ENCODE measurements at places on chromosomes 7 and 10. TPM values are rescaled to one million over a fixed set of nuclear protein-coding genes. Genes with fewer than 3 reads are reported as not detected.

DNA sequence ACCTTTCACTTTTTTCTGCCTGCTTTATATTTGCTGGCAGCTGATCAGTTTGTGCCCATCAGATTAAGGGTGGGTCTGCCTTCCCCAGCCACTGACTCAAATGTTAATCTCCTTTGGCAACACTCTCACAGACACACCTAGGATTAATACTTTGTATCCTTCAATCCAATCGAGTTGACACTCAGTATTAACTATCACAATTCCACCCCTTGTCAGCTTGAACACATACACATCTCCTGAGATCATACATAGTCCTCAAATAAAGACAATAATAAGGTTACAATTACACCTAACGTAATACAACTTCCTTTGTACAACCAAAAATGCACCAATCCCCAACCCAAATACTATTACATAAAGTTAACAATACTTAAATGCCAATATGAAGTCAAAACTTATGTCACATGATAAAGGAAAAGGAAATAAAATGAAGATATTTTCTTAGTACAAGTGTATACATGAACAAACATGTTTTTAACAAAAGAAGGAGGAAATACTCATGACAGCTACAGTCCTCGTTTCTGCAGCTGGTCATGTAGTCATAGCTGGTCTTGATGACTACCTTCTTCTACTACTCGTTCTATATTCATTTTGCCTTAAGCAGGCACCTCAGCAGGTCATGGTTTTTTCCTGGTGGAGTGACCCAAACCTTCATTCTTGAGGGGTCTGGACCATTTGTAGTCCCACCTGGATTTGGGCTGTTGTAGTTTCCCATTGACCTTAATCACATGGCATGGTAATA lies 96.7 kb upstream of the CABCOCO1 start:
- DNase-seq = no peak

- DNase-seq = no peak
Observed at GRCh38 chr7:4774658-4775249, 669 bp upstream of the AP5Z1 start.

DNA sequence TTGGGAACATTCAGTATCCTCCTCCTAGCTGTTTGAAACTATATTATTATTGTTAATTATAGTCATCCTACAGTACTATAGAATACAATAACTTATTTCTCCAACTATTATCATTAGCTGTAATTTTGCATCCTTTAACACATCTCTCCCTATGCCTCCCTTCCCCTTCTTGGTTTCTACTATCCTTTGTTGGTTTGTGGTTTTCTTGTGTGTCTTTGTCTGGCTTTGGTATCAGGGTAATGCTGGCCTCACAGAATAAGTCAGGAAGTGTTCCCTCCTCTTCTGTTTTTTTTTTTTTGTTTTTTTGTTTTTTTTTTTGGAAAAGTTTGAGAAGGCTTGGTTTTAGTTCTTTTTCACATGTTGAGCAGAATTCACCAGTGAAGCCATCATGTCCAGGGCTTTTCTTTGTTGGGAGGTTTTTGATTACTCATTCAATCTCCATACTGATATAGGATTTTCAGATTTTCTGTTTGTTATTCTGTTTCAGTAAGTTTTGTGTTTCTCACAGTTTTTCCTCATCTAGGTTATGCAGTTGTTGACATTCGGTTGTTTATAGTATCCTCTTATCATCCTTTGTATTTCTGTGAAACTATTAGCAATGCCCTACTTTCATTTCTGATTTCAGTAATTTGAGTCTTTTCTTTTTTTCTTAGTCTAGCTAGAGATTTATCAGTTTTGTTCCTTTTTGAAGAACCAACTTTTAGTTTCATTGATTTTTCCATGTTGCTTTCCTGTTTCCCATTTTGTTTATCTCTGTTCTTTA lies 21.6 kb downstream of the C1GALT1 start:
- DNase-seq = no peak

- DNase-seq = no peak
Observed at GRCh38 chr10:128489324-128490247, 363.4 kb upstream of the MKI67 start.

- no peak for DNase-seq
Observed at GRCh38 chr10:77244746-77245145, 392.9 kb downstream of the KCNMA1 start.

DNA sequence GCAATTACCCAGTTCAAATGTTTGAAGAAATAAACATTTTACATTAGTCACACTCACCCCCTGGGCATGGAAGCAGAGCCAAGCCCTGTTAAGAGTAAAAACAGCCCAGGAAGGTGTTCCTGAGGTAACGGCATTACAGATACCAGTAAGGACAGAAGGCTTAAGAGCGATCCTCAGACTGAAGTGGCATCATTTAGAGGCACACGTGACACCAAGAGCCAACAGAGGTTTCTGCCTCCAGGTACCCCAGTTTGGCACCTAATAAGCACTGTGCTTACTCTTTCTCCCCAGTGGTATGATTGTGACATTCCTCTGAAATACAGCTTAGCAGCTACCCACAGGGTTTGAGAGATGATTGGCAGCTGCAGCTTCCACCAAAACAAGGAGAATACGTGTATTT lies 17.2 kb downstream of the MMS19 start:
- DNase-seq = no peak

The CALHM1 gene
- not detected for total RNA-seq

- no peak for DNase-seq
Observed at GRCh38 chr7:132806834-132807233, 230.6 kb upstream of the PLXNA4 start.

- no peak for DNase-seq
Observed at GRCh38 chr7:128920913-128921582, 10.5 kb upstream of the KCP start.

The ASB10 gene
- total RNA-seq = not detected

The SEMA3A gene
- total RNA-seq = 1.7 TPM

GRCh38 chr10:87750001-87750671 lies 67.9 kb downstream of the ATAD1 start:
- DNase-seq = no peak

DNA sequence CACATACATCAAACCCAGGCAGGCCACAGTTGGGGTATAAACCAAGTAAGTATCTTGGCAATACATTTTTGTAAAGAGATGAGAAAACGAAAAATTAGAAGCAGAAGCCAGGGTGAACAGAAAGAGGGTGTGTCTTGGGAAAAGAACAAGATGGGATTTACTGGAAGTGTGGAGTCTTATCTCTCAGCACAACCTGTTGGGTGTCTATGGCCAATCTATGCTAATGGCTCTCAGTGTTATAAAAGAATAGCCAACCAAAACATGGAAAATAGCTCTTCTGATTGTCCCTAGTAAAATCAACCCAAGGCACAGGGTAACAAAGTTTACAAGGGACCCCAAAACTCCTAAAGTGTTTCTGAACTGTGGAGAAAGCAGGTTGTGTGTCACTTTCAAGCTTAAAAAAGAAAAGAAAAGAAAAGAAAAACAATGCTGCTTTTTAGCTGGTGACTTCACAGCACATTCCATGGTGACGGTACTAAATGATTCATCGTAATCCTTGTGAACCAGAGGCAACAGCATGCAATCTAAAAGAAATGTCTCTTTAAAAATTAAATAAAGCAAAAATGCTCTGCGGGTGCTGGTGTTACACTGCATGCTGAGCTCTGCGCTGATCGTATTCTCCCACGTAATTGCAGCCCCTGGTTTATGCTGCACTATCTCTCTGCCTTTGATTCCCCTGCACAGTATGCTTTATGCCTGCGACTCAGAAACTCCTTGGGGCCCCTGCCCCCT lies 100.8 kb downstream of the C10orf90 start:
- DNase-seq = no peak

- no peak for DNase-seq
Observed at GRCh38 chr7:40977533-40977932, 725.4 kb downstream of the INHBA start.

The PON1 gene
- not detected for total RNA-seq

GRCh38 chr7:28433699-28434219 lies 21.4 kb downstream of the CREB5 start:
- DNase-seq = no peak

DNA sequence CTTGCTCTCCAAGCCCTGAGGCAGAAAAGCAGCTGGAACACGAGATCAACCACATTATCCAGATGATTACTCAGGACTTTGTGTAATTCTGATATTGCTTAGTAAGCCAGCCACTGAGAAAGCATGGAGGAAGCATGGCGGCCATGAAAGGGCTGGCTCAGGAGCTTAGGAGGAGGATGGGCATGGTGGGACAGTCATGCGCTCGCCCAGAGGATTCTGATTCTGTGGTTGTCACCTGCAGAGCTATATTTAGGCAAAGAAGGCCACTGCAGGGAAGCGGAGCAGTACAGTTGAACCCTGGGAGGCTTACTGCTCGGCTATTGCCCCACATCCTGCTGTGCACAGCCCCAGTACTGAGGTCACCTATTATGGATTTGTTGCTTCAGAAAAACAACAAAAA lies 128.8 kb upstream of the DNAJB12 start:
- DNase-seq = no peak

The BICC1 gene
- total RNA-seq = not detected

GRCh38 chr10:1733720-1734119 lies 3.6 kb downstream of the ADARB2 start:
- DNase-seq = no peak

DNA sequence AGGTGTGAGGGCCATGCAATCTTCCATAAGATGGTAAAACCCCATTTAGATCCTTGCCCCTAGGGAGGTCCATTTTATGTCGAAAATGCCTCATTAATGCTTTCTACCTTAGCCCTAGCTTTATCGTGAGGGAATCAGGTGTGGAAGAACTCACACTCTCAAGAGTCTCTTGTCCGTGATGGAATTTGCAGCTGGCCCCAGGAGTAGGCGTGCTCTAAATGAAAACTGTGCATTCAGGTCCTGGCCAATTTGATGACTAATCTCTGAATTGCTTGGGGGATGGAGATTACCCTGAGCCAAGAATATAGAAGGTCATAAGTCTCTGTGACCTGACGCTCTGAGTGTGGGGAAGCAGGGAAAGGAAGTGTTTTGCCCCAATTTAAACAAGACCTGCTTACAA lies 6.6 kb downstream of the C10orf90 start:
- no peak for DNase-seq

- no peak for DNase-seq
Observed at GRCh38 chr10:63576501-63576900, 55.3 kb downstream of the REEP3 start.

GRCh38 chr7:70271617-70272081 lies 673.4 kb downstream of the AUTS2 start:
- no peak for DNase-seq

DNA sequence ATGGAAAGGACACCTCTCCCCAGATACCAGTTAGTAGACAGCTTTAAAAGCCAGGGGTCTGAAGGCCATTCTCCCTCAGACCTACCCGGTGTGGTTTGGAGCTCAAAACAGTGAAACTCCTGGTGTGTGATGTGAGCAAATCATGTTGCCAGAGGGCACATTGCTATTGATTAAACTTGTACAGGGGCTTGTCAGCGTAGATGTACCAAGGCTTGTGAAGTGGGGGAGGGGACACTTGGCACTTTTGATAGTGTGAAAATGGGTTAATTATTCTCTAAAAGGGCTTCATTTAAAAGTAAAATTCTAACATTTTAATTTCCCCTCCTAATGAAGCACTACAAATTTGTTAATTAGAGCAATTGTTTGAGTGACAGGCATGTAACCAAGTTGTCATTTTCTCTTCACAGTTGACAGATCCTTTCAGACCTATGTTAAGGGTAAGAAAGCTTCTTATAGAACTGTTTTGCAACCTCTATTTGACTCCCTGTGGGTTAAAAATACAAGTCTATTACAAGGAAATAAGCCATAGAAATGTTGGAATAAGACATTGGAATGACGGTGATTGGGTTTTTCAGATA lies 356.9 kb upstream of the GALNT17 start:
- DNase-seq = no peak

DNA sequence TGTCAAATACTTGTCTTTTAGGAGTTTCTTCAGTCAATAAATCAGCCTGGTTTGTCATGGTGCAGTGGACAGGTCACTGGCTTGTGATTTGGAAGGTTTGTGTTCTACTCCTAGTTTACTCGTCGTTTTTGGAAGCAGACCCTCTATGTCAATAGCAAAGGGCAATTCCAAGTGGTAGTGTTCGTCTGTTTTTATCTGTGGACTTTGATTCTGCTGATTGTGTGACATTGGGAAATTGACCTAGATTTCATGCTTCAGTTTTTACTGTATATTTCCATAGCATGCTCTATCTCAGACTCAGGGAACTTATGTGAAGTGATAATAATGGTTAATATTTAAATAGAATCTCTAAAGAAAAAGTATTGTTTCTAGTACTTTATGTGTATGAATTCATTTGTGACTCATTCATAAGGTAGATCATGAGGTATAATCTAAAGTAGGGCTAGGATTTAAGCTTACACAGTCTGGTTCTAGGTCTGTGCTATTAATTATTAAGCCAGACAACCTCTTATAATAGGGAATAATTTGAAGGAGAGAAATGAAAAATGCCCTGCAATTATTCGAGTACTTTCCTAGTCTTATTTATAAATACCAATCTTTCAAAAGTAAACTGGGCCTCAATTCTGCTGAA lies 198.1 kb downstream of the REEP3 start:
- DNase-seq = no peak

The ZNF727 gene
- 0.29 TPM for total RNA-seq

- DNase-seq = no peak
Observed at GRCh38 chr10:114489521-114490310, 85.4 kb upstream of the AFAP1L2 start.

The BLNK gene
- not detected for total RNA-seq

The SPDYE1 gene
- total RNA-seq = not detected

The CDK13 gene
- total RNA-seq = 41.3 TPM

The MUC3A gene
- total RNA-seq = 0.31 TPM

- no peak for DNase-seq
Observed at GRCh38 chr7:37352251-37352880, 96.3 kb downstream of the ELMO1 start.

The SLC26A5 gene
- total RNA-seq = not detected

GRCh38 chr7:43044511-43044910 lies 67.9 kb upstream of the HECW1 start:
- DNase-seq = no peak

GRCh38 chr7:64867863-64868440 lies 35.1 kb upstream of the ZNF273 start:
- no peak for DNase-seq

GRCh38 chr10:29522918-29523317 lies 111.9 kb downstream of the SVIL start:
- no peak for DNase-seq

GRCh38 chr7:118158766-118159165 lies 25.2 kb upstream of the LSM8 start:
- DNase-seq = no peak

DNA sequence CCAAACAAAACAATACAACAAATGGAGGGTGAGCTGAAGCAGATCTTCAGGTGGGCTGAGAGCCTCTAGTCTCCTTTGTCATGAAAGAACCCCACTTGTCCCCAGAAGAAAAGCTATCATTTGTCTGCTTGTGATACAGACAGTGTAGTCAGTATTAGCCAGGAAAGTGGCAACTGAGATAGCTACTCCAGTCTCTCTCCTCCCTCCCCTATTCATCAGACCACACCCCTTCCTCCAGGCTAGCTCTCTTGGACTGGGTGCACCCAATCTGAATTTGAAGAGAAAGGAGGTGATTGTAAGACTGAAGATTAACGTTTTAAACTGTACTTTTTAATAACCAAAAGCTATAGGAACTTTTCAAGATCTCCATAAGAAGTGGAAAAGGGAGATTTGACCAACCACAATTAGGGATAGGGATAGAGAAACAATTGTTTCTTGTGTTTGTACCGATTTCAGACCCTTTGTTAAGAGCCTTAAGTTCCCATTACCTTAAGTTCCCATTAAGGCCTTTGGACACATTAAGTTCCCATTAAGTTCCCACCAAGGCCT lies 14.1 kb downstream of the BMPR1A start:
- no peak for DNase-seq

GRCh38 chr7:2517026-2517425 lies 2.5 kb upstream of the LFNG start:
- DNase-seq = no peak
